CD8-positive, alpha-beta memory T cell (primary cell): ENCODE measurements at places on chromosomes 16 and 17.

- DNase-seq = no peak
These were observed 2.5 kb downstream of the CIAO2B start for GRCh38 chr16:66931665-66932064.

DNA sequence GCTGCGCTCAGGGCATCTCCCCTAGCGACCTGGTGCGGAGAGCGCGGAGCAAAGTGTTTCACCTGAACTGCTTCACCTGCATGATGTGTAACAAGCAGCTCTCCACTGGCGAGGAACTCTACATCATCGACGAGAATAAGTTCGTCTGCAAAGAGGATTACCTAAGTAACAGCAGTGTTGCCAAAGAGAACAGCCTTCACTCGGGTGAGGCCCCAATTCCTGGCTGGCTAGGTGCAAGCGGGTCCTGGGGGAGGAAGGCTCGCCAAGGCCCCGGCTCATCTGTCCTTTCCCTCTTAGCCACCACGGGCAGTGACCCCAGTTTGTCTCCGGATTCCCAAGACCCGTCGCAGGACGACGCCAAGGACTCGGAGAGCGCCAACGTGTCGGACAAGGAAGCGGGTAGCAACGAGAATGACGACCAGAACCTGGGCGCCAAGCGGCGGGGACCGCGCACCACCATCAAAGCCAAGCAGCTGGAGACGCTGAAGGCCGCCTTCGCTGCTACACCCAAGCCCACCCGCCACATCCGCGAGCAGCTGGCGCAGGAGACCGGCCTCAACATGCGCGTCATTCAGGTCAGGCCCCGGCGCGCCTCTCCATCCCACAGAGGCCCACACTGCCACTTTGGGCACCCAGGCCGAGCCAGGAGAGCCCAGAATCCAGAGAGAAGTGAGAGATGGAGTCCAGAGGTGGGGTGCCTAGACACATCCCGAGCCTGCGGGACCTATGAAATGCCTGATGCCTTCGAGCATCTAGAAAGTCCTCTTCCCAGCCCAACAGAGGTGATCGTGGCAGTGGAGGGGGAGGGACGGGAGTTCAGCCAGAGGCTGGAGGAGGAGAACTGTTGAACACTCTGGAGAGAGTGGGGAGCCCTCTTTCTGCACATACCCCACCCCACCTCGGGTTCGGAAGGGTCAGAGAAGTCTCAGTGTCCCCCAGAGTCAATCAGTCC lies 3.3 kb downstream of the LHX1 start:
- DNase-seq = no peak

DNA sequence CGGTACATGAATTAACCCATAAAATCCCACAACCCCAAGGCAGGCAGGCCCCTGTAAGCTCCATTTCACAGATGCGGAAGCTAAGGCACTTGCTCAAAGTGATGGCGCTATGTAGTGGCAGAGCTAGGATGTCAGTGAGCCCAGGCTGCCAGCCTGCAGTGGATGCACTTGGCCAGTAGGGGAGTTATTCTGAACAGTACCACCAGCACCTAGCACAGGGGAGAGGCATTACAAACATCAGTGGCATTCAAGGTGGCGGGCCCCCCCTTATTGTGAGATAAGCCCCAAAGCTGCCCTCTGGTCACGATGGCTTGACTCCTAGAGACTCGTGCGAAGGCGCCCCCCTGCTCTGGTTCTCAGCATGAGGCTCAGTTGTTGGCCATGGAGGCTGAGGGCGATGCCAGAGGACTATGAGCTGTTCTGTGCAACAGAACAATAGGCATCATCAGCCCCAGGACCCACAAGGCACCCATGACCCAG lies 33.8 kb downstream of the GTF3C1 start:
- no peak for DNase-seq

DNA sequence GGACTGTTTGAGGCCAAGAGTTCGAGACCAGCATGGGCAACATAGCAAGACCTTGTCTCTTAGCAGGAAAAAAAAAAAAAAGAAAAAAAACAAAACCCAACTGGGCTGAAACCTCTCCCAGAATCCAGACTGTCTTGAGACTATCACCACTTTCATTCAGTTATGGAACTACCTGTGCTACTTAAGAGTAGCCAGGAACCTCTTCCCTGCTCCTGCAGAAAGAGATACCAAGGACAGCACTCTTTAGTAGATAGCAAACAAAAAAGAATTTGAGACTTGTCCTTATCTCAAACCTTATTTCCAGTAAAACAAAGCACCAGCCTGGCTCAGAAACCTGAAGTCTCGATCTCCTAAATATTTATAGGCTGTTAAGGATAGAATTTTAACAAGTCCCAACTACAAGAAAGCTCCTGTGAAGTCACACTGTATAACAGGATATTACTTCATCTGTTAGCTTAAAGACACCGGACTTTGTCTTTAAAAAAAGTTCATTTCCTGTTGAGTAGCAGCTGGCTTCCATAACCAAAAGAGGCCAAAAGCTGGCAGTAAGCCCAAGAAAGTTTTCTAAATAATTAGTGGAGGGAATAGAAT lies 5.1 kb downstream of the CDR2 start:
- DNase-seq = no peak

- no peak for DNase-seq
These were observed 27.1 kb upstream of the FAAP100 start for GRCh38 chr17:81579298-81579697.

- DNase-seq = no peak
These were observed 9.2 kb upstream of the TLCD3B start for GRCh38 chr16:30040221-30040620.

DNA sequence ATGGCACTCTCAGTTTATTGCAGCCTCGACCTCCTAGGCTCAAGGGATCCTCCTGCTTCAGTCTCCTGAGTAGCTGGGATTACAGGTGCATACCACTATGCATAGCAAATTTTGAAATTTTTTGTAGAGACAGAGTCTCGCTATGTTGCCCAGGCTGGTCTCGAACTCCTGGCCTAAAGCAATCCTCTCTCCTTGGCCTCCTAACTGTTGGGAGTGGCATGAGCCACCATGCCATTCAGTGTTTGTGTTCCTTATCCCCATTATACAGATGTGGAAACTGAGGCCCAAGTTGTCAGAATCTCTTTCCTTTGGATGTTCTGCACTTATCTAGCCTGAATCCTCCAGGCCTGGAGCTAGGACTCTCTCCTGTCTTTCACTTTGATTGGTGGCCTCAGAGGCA lies 40.8 kb upstream of the NKD1 start:
- no peak for DNase-seq

DNA sequence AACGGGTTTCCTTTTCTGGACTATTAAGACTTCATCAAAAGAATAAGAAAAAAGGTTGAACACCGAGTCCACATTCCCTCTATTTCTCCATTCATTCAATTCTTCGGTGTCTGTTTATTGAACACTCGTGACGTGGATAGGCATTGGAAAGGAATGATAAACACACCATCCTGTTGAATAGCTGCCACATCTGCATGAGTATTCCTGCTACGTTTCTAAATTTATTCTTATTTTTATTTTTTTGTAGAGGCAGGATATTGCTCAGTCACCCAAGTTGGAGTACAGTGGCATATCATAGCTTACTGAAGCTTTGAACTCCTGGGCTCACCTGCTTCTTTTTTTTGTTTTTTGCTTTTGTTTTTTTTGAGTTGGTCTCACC lies 80.8 kb upstream of the CIBAR2 start:
- DNase-seq = no peak

- no peak for DNase-seq
These were observed 32.9 kb downstream of the DEF8 start for GRCh38 chr16:89981414-89981813.

GRCh38 chr16:14609716-14610115 lies 20.3 kb downstream of the PARN start:
- DNase-seq = no peak

DNA sequence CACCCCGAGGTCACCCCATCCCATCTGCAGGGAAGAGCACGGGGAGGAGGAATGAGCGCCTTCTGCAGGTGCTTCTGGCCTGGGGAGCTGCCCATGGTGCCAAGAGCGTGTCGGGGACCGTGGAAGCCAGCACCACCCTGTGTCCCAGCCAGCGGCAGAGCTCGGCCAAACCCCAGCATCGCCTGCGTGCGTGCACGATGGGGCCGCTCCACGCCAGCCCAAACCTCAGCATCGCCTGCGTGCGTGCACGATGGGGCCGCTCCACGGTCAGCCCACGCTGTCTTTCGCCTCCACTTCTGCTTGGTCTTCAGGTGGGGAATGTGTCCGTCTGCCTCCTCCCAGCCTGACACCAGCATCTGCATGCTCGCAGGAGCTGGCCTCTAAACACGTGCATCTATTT lies 13.9 kb downstream of the GALNS start:
- DNase-seq = no peak

DNA sequence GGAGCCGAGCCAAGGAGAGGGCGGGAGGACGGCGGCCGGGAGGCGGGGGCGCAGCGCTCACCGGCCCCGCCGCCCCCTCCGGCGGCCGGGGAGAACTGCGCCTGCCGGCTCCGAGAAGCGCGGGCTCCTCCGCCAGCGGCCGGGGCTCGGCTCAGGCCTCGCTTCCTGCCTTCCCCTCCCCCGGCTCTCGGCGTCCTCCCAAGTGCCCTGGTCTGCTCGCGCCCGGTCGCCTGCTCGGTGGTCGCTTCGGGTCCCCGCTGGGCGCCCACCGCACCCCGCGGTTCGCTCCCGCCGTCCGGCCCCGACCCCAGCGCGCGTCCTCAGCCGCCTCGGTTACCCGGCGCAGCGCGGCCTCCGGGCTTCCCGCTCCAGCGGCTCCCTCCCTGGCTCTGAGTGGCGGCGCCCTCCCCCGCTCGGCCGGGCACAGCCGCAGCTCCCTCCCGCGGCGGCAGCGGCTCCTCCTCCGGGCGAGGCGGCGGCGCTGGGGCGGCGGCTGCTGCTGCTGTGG lies 313 bp downstream of the UBTF start:
- peak; percentile 59 for DNase-seq

DNA sequence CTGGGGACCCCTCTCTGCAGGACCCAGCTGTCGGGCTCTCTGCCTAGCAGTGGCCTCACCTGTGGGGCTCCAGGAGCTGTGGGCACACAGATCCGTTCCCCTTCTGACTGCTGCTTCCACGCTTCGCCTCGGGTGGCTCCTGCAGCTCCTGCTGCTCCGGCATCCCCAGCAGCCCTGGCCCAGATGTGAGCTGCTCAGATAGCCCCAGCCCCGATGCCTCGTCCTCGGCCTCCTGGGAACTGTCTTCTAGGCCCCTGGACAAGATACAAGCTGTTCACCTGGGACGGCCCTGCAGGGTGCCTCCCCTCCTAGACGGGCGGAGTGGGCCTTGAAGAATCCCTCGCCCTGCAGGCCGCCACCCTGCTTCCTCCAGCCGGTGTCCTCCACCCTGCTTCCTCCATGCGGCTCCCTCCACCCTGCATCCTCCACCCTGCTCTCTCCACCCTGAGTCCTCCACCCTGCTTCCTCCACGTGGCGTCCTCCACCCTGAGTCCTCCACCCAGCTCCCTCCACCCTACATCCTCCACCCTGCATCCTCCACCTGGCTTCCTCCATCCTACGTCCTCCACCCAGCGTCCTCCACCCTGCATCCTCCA lies 11.0 kb downstream of the EMC6 start:
- no peak for DNase-seq

DNA sequence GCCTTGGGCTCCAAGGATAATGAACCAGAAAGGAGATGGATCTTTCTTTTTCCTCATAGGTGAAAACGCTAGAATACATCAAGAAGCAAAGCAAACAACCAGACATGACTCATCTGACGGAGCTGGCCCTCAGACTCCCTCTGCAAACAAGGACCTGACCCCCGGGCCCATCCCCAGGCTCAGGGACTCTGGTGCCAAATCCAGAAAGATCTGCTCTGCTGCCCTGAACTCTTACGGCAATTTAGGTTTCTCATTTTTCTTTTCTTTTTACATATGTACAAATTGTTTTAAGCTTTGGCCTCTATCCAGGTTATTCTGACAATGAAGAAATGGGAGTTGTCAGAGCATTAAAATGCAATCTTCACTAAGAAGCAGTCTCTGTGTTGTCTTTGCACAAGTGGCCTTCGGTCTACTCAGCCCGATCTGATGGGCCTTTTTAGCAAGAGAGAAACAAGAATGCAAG lies 17.7 kb downstream of the KNOP1 start:
- no peak for DNase-seq

DNA sequence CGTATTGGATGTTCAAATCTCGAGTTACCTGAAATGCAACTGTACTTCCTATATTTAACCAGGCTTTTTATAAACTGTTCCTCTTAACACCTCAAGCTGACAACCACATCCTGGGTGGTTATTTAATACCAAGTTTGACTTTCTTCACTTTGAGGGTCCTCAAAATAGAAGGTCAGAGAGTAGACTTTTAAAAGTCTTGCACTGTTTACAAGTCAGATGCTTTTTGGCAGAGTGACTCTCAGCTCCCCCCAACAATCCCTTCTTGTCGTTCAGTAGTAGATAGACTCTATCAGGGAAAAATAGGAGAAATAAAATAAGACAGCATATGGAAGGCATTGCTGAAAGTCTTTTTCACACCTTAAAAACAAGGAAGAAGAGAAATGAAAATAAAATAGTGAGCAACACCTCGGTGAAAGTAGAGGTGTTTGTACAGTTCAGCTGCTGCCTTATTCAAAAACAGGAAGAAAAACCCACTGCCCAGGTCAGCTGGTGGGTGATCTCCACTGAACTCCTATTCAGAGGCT lies 650.4 kb downstream of the WWOX start:
- no peak for DNase-seq

- DNase-seq = no peak
These were observed 3.9 kb downstream of the EVPL start for GRCh38 chr17:76022973-76023899.

GRCh38 chr17:57669671-57670529 lies 75.2 kb downstream of the CCDC182 start:
- DNase-seq = no peak

DNA sequence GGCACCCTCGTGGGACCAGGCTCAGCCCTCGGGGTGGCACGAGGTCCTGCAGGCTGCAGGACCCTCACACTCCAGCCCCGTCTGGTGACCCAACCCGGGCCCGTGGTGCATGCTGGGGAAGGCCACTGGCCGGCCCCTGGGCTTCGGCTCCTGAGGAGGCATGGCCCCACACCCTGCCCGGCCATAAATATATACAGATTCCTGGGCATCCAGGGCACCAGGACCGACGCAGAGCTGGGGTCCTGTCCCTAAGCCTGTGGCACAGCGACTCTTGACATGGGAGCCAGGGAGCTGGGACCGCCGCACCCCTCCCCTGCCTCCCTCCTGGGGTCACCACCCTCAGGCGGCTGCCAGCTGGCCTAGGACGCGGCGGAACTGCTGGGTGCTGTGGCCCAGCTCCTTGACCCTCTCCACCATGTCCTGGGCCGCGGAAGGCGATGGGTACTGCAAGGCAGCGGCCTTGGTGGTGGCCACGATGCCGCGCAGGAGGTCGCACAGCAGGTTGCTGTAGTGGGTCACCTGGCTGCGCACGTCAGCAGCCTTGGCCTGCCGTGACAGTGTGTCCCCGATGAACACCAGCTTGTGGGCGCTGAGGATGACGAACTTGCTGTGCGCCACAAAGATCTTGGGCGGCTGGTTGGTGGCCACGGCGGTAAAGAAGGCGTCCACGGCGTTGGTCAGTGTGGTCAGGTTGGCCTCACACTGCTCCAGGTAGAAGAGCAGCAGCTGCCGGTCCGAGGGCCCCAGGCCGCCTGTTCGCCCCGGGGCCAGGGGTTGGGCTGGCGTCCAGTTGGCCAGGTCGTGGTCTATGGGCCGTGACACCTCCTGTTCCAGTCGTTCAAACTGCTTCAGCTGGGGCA lies 10.6 kb downstream of the CTRB1 start:
- no peak for DNase-seq

GRCh38 chr17:21399474-21400186 lies 23.5 kb downstream of the KCNJ12 start:
- no peak for DNase-seq

GRCh38 chr17:60508384-60508980 lies 17.6 kb downstream of the APPBP2 start:
- no peak for DNase-seq

GRCh38 chr16:49350265-49351095 lies 23.1 kb upstream of the C16orf78 start:
- no peak for DNase-seq
